CD4-positive, alpha-beta T cell treated with Interleukin-21 for 1 hour (primary cell): ENCODE measurements at places on chromosomes 3 and 15.

DNA sequence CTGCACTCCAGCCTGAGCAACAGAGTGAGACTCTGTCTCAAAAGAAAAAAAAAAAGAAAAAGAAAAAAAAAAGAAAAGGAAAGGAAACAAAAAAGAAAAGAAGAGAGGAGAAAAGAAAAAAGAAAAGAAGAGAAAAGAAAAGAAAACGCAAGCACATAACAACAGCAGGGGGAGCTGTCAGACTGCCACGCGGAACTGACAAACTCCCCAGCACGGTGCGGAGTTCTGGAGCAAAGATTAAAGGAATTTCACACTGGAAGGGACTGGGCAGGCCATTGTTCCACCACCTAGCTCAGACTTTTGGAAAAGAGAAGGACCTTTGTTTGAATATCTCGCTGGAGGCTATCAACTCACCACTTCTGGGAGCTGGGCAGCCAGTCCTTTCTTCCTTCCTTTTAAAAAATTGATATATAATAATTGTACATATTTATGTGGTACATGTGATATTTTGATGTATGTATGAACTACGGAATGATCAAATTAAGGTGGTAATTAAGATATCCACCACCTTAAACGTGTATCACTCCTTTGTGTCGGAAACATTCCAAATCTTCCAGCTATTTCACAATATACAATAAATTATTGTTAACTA is 40.5 kb downstream of the DPPA2 start:
- DNase-seq, result no peak

DNA sequence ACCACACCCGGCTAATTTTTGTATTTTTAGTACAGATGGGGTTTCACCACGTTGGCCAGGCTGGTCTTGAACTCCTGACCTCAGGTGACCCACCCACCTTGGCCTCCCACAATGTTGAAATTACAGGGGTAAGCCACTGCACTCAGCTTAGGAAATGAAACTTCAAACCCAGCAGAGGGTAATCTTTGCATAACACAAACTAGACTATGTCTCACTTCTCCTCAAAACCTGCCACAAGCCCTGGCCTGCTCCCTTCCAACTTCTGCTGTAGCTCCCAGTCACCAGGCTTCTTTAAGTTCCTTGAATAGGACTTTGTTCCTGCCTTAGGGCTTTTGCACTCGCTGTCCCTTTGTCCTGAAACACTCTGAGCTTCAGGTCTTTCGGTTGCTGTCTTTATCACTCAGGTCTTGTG is 39.2 kb upstream of the SEMA4B start:
- DNase-seq, result peak; percentile 11

- no peak for DNase-seq
Measured at GRCh38 chr15:97076011-97076410, 745.5 kb downstream of the NR2F2 start.

GRCh38 chr3:48739617-48739954 is 22.6 kb upstream of the IP6K2 start:
- no peak for DNase-seq

DNA sequence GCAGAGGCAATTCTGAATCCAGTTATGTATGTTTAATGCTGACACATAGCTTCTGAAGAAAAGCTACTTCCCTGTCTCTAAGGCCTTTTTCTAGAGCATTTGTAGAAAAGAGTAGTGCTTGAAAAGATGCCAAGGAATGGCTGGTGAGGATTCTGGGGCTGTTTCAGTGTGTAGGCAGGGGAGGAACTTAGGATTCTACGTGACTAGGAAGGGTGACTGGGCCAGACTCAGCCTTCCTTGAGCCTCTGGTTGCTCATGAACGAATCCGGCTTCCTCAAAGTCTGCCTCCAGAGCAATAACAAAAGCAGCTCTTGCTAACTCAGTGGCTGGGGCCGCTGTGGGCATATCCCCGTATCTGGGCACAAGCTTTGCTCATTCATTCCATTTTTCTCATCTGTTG is 104.8 kb upstream of the WNT5A start:
- no peak for DNase-seq
